ENCODE measurements at places on chromosomes 3 and 15.

DNA sequence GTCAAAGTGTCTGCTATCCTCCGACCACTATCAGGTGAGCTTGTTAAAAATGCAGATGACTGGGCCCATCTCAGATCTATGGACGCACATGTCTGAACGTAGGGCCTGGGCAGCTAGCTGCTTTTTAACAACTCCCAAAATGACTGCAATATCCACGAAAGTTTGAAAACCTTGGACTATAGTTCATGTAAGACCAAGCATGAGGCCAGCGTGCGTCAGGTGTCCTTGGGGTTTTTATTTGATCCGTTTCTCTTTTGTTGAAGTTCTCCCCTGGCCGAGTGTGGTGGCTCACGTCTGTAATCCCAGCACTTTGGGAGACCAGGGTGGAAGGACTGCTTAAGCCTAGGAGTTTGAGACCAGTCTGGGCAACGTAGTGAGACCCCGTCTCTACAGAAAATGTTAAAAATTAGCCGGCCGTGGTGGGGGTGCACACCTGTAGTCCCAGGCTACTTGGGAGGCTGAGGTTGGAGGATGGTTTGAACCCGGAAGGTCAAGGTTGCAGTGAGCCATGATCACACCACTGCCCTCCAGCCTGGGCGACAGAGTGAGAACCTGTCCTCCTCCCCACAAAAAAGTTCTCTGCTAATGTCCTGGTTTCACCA, 9.5 kb downstream of the SLC51A start:
- DNase-seq, result no peak

GRCh38 chr3:3842356-3842755, 43.1 kb downstream of the LRRN1 start:
- no peak for DNase-seq

- DNase-seq, result no peak
Observed at GRCh38 chr3:50423543-50423942, 64.2 kb upstream of the TMEM115 start.

- no peak for DNase-seq
Observed at GRCh38 chr15:98876451-98877369, 130.9 kb downstream of the PGPEP1L start.
